Panc1 (cell line): ENCODE measurements at places on chromosomes 12 and 14. TPM values are rescaled to one million over a fixed set of nuclear protein-coding genes. Genes with fewer than 3 reads are reported as not detected.

FAM222A gene
- 12.8 TPM for total RNA-seq

YEATS4 gene
- total RNA-seq: 20.9 TPM

ASIC1 gene
- total RNA-seq: 13.5 TPM

SLC39A2 gene
- total RNA-seq: not detected

ASB2 gene
- total RNA-seq: 0.28 TPM

DNA sequence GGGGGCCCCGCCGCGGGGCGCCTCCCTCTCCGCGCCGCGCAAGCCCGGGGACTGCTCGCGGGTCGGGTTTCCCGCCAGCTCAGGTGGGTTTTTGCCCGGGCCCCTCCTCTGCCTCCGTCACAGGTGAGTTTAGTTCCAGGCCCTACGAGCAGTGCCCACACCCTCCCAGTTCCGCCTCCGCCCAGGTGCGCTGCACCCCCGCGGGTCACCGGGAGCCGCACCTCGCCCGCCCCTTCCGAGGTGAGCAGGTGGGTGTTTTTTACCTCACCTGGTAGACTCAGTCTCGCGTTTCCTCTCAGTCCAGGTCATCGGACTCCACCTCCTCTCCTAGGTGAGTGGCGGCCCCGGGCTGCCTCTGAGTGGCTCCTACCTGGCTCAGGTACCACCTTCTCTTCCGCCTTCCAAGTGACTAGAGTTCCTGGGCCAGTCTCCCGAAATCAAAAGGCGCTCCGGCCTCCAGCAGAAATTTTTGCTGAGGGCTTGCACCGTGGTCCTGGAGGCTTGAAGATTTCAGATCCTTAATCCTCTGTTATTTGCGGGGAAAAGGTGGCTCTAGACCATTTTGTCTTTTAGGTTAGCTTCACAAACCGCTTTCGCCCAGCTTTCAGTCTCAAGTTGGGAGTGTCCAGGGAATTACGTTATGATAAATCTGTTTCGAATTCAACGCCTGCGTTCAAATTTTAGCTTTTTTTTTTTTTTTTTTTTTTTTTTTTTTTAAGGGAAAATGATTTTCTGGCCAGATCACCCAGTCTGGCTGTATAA lies at the start of gene TMEM30B:
Gene TMEM30B, minus strand, starts transcription at position 153 of the 762 bp plus-strand sequence. CDS start 191 bp downstream, outside the sequence.
- no peak for DNase-seq
- no peak within 1 kb of the TSS for H3K27ac ChIP-seq
- H3K4me3 ChIP-seq: peak within 1 kb of the TSS; percentile 33
- H3K27me3 ChIP-seq: peaks cover 26% of the 10 kb centered on the region
- H3K4me1 ChIP-seq: no peaks in the 10 kb centered on the region

DNA sequence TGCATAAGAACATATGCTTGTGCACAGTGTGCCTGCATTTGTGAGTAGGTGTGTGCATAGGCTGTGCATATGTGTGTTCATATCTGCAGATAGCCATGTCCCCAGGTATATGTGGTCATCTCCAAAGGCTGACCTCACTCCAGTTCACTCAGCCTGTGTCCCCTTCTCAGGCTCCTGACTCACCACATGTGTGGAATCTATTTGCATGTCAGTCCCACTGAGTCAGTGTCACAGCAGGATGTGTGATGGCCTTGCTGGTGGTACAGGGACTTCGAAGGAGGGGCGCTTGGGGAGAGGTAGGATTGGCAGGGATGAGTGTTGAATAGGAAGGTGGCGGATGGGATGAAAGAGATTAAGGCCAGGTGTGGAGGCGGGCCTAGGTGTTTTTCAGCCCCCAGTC lies 35.5 kb downstream of the KRT80 start:
- no peak overlapping the region for H3K27ac ChIP-seq
- peaks cover 21% of the 10 kb centered on the region for H3K4me1 ChIP-seq
- no peaks in the 10 kb centered on the region for H3K27me3 ChIP-seq
- no peak for DNase-seq

DNA sequence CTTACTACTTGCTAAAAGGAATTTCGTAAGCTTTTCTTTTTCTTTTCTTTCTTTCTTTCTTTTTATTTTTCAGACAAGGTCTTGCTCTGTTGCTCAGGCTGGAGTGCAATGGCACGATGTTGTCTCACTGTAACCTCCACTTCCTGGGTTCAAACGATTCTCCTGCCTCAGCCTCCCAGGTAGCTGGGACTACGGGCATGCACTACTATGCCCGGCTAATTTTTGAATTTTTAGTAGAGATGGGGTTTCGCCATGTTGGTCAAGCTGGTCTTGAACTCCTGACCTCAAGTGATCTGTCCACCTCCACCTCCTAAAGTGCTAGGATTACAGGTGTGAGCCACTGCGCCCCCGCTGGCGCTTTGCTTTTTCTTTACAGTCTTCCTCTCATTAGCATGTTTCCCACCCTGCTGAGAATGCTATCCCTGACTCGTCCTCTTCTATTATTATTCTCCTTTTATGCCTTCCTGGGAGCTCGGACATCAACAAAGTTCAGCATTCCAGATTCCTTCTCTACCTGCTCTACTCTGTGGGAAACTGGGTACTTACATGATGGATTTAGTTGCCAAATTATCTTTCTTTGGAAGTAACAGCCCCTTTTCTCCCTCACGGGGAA lies 3.1 kb downstream of the MTHFD1 start:
- H3K27me3 ChIP-seq: no peaks in the 10 kb centered on the region
- H3K4me1 ChIP-seq: peaks cover 3% of the 10 kb centered on the region; the same call in 1 of the 2 replicates
- no peaks in the 10 kb centered on the region; the same call in 1 of the 2 replicates for H3K36me3 ChIP-seq
- H3K27ac ChIP-seq: no peak overlapping the region
- DNase-seq: no peak

DNA sequence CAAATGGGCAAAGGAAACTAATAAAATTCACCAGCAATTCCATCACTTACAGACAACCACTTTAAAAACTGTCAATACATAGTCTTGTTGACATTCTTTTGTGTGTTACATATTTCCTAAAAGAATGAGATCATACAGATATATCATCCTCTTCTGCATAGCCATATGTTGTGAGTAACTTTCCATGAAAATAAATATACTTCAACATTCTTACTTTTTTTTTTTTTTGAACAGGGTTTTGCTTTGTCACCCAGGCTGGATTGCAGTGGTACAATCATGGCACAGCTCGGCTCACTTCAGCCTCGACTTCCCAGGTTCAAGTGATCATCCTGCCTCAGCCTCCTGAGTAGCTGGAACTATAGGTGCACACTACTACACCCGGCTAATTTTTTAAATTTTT lies 20.9 kb downstream of the ZC2HC1C start:
- no peak overlapping the region for H3K4me3 ChIP-seq
- no peaks in the 10 kb centered on the region for H3K27me3 ChIP-seq
- no peak overlapping the region for H3K27ac ChIP-seq
- peaks cover 13% of the 10 kb centered on the region for H3K36me3 ChIP-seq
- no peaks in the 10 kb centered on the region for H3K4me1 ChIP-seq
- DNase-seq: no peak

GRCh38 chr12:71216725-71217579 lies 59.2 kb upstream of the TSPAN8 start:
- H3K27me3 ChIP-seq: no peaks in the 10 kb centered on the region
- no peaks in the 10 kb centered on the region; the same call in 1 of the 2 replicates for H3K4me1 ChIP-seq
- peak; percentile 4 for DNase-seq
- H3K36me3 ChIP-seq: no peaks in the 10 kb centered on the region

DNA sequence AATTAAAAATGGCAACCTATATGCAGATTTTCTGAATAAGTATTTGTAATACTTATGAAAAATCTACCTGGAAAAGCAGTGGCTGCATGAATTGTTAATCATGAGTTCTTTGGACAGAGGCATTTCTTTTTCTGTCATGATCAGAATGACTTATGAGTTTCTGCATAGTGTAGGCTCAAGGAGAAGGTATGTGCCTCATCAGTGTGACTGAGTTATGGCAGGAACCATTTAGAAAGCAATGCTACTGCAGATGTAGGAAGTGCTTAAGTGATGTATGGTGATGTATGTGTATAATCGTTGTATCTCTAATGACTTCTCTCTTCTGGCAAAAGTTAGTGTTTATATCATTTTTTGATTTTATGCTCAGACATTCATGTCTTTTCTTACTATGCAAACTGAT lies 816.4 kb upstream of the FBXO33 start:
- no peaks in the 10 kb centered on the region for H3K36me3 ChIP-seq
- H3K27ac ChIP-seq: no peak overlapping the region
- H3K4me1 ChIP-seq: no peaks in the 10 kb centered on the region
- H3K27me3 ChIP-seq: no peaks in the 10 kb centered on the region
- no peak for DNase-seq

DNA sequence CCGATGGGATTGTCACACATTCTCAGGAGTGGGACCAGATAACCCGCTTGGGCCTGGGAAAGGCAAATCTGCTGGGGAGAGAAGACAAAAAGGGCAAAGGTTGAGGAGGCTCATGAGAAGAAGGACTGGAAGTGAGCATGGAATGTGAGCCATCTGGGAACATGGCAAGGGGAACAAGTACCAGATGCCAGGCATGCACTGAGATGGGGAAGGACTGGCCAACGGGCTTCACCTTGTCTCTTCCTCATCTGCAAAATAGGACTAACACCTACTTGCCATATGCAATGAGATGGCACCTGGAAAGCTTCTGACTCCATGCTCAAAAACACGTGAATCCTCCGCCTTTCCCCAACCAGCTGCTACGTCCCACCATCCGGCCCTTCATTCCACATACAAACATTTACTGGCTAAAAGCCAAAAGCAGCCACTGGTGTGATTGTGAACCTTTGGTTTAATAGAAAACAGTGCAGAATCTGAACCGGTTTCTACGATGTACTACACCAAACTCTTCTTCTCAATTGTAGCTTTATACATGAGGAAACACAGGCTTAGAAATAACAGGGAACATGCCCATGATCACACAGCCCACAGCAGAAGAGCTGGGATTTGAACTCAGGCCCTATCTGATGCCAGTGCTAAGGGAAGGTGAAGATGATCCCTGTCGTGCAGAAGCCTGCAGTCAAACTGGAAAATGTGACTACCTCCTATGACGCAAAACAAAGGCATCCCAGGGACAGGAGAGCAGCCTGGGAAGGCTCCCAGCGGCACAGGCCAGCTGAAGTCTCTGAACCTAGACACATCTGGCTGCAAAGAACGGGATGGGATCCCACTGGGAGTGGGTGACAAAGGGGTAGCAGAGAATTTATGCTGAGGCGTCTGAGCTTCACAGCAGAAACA lies 112.1 kb downstream of the TTC7B start:
- no peak for DNase-seq
- H3K4me1 ChIP-seq: no peaks in the 10 kb centered on the region
- H3K27me3 ChIP-seq: no peaks in the 10 kb centered on the region
- H3K27ac ChIP-seq: no peak overlapping the region
- H3K4me3 ChIP-seq: no peak overlapping the region
- no peaks in the 10 kb centered on the region for H3K36me3 ChIP-seq

- no peaks in the 10 kb centered on the region for H3K36me3 ChIP-seq
- DNase-seq: no peak
- no peak overlapping the region for H3K4me3 ChIP-seq
- H3K4me1 ChIP-seq: no peaks in the 10 kb centered on the region
These were observed 1.4 kb downstream of the COCH start for GRCh38 chr14:30875788-30876053.

DNA sequence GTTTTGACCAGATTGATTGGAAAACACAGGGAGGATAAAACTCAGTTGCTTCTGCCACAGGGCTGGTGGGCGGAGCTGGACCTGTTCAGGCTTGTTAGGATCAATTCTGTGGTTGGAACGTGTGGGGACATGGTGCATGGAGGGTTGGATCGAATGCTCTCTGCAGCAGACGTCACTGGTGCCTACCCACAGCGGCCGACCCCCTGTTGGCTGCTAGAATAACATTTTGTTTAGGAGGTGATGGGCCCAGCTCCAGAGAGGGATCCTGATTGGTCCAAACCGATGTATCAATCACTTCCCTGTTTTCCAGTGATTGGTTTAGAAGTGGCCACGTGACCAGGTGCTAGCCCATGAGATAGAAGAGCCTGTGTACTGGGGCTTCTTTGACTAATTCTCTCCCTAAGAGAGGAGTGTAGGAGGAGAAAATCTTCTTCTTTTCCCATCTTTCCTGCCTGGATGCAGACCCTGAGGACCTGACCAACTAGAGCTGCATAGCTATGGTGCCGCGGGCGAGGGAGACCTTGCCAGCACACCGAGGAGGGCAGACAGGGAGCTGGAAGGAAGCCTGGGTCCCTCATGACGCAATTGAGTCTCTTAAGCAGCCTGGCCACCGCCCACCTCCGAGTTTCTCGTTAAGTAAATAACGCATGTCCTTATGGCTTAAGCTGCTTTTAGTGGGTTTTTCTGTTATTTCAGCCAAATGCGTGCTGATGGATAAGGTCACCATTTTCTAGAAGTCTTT lies 163.5 kb downstream of the AACS start:
- H3K4me1 ChIP-seq: no peaks in the 10 kb centered on the region
- no peak overlapping the region for H3K27ac ChIP-seq
- no peak overlapping the region for H3K4me3 ChIP-seq
- no peaks in the 10 kb centered on the region for H3K36me3 ChIP-seq

DNA sequence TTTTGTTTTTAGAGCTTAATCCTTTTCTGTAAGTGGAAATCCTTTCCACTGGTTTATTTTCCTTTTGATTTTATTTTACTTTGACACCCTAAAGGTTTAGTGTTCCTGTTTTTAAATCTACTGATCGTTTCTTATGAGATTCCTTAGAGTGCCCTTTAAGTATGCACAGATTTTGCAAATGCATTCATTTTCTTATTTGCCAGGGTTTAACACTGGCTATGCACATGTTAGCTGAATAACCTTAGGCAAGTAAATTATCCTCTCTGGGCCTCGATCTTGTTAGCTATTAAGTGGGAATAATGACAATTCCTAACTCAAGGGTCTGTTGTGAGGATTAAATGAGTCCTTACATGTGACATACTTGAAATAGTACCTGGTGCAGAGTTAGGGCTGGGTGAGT lies 136.0 kb downstream of the BICD1 start:
- H3K27me3 ChIP-seq: no peaks in the 10 kb centered on the region
- H3K36me3 ChIP-seq: no peaks in the 10 kb centered on the region
- H3K4me1 ChIP-seq: no peaks in the 10 kb centered on the region
- no peak for DNase-seq
- no peak overlapping the region for H3K27ac ChIP-seq

DNA sequence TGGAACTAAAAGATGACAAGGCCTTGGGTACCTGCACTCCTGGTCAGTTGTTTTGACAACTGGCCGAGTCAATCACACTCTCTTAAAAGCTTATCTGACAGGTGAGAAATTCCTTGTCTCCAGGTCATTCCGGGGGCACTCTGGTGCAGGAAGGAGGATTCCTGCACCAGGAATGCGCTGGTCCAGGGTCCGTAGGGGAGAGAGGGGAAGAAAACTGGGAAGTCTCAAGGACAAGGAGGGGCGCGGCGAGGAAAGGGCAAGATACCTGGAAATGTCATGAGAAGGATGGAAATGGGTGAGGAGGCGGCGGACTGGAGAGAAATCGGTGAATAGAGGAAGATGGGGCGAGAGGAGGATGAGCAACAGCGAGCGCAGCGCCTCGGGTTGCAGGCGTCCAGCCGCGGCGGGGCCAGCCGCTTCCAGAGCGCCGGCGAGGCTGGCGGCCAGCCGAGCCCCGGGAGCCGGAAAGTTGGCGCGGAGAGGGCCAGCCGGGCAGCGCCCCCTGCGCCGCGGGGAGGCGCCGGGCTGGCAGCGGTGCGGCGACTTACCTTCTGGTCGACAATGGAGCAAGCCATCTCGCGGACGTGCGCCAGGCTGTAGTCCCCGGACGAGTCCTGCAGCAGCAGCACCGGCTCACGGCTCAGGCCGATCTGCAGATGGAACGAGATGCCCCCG lies 809 bp downstream of the PRKD1 start:
- H3K36me3 ChIP-seq: no peaks in the 10 kb centered on the region
- H3K27ac ChIP-seq: peak overlapping the region; percentile 66
- H3K4me3 ChIP-seq: peak overlapping the region; percentile 65
- no peaks in the 10 kb centered on the region for H3K27me3 ChIP-seq

- DNase-seq: no peak
- H3K36me3 ChIP-seq: no peaks in the 10 kb centered on the region
- no peaks in the 10 kb centered on the region for H3K27me3 ChIP-seq
- H3K4me1 ChIP-seq: no peaks in the 10 kb centered on the region
- no peak overlapping the region for H3K4me3 ChIP-seq
These were observed 19.2 kb upstream of the CORO1C start for GRCh38 chr12:108750526-108750925.
